ENCODE measurements at places on chromosomes 2 and 18.

DNA sequence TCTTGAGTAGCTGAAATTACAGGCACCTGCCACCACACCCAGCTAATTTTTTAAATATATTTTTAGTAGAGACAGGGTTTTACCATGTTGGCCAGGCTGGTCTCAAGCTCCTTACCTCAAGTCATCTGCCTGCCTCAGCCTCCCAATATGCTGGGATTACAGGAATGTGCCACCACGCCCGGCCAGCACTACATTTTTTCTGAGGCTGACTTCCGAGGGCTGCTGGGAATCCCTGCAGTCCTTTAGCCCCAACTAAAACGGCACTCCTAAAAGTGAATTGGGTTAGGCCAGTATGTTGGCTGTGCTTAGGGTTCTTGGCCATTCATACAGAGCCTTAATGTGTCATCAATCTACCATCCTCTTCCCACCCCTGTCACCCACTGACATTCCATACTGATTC is 375.4 kb downstream of the DCC start:
- no peak for DNase-seq

DNA sequence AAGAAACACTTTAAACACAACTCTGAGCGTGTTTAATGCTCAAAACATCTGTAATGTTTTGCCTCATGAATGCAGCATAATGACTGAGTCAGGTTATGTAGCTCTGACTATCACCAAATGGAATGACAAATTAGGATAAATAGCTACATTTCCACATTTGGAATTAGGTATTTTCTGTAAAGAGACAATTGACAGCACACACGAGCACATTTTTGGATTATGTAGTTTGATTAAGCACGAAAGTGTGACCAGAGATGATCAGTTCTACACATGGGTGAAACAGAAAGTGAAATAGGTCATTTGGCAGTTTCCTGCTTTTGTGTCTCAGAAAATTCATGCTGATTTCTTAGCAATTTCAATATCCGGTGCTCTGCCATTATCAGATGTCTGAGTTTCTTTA is 29.0 kb downstream of the LPIN1 start:
- no peak for DNase-seq

DNA sequence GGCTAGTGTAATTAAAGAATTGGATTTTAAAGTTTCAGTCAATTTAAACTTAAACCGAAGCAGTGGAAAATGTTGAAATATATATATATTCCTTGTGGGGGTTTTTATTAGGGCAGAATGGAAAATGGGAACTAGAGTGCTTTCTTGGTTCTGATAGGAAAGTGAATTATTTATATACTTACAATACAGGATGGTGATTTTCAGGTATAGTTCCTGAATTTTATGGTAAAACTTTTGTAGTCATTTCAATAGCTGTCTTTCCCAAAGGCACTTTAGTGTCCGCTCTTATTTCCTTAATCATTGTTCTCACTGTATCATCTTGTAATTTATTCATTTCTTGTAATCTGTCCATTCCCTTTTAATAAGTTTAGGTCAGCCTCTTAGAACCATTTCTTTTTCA is 1.9 kb downstream of the RPL37A start:
- DNase-seq = no peak

GRCh38 chr2:223549215-223549614 is 52.9 kb downstream of the SCG2 start:
- DNase-seq = no peak

- peak; percentile 33 for DNase-seq
Measured at GRCh38 chr2:175461839-175462238, 280.3 kb upstream of the ATP5MC3 start.

All from NCI-H187 treated with DMSO at 0.1 percent for 48 hours (cell line).